Activated gamma-delta T cell treated with Interleukin-2 at 50 U/mL for 16 hours (primary cell): ENCODE measurements at places on chromosomes 12 and 14.

DNA sequence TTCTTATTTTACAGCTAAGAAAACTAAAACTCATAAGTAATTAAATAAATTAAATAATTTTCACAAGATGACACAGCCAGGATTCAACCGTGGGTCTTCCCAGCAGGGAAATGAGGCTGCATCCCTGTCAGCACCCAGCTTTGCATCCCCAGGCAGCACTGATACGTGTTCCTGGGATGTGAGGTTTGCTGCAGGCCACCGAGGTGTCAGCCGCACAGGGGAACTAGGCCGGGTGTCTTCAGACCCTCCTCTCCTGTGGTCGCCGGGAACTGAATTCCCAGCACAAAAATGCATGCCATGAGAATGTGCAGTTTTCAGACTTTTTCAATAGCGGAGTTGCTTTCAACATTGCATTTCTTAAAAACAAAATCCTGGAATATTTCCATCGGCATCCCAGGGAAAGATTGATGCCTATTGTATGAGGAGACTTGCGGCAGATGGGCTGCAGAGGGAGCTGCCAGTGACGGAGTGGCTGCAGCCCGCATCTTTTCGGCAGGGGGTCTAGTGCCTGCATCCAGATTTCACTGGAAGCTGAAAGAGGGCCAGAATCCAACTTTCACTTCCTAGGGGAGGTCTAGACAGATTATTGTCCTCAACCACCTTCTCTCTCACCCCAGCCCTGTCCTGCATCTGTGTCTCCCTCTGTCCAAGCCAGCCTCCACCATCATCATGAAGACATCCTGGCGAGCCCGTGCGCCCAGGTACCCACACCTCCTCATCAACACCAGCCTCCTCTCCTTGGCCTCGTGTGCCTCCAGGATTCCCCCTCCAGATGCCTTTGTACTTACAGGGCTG lies 12.6 kb downstream of the LRTM2 start:
- DNase-seq: no peak

DNA sequence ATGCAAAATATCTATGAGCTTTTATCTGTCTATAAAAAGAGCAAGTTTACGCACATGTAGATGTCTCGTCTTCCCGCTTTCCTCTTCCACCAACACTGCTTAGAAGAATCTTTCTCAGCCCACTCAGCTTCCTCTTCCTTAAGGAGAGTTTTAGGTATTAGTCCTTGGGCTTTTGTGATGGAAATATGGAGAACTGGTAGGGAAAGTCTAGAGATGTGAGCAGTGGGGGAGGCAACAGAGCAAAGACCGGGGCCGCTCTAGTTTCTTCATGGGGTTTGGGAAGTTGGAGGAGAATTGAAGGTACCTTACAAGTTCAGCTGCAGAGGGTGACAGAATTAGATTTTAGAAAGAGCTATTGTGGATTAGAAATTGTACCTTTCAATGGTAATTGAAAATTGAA lies 56.3 kb upstream of the CPNE8 start:
- no peak for DNase-seq

DNA sequence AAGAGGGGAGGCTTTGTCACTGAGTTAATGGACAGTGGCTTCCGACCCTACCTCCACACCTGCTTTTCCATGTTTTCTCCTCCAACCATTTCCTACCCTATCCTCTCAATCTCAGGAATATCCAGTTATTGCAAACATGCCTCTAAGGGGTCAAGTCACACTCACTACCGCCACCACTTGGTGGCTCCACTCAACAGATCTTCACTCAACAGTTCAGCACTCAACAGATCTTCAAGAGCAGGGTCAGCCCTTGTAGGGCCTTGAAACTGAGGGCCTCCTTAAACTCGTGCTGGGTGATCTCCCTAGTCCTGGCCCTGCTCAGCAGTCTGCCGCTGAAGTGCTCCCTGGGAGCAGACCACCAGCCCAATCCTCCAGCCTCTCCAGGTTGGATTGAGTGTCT lies 14.2 kb downstream of the ZNF641 start:
- no peak for DNase-seq

DNA sequence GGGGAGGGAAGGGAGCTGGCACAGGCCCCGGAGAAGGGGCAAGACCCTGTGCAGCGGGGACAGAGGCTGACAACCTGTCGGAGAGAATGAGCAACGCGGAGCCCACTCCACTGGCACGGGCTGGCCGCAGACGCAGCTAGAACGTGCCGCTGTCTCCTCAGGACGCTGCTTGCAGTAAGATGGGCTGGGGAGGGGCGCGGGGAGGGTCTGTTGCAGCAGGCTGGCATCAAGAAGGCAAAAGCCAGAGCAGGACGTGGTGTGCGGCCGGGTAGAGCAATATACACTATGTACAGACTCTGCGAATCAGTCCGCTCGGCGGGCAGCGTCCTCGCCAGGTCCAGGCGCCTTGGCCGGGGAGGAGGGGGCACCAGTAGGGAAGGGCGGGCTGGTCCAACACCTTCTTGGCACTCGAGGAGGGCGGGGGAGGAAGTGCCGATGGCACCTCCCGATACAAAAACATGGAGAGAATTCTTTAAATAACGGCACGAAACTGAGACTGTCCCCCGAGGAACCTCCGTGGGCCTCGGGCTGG lies 19.8 kb downstream of the RAB35 start:
- no peak for DNase-seq

GRCh38 chr12:54411391-54412241 lies 7.5 kb downstream of the ITGA5 start:
- DNase-seq: peak; percentile 38
